Type B pancreatic cell (in vitro differentiated cells): ENCODE measurements at places on chromosomes 11 and 22.

DNA sequence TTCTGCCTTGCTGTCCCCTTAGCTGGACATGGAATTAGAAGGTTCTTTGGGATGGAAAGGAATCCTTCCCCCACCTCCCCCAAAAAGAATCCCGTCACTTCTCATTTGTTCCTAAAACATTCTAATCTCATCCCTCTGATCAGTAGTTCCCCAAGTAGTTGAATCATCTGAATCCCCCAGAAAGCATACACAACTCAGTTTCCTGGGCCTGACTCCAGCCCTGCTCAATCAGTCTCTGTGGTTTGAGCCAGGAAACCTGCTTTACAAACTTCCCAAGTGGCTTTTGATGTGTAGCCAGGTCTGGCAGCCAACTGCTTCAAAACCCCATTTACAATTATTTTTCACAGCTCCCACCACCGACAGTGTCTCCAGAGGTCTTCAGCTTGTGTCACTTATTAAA, 20.2 kb downstream of the C22orf31 start:
- no peak for DNase-seq

GRCh38 chr22:20573833-20574615, 66.6 kb downstream of the MED15 start:
- DNase-seq: no peak

DNA sequence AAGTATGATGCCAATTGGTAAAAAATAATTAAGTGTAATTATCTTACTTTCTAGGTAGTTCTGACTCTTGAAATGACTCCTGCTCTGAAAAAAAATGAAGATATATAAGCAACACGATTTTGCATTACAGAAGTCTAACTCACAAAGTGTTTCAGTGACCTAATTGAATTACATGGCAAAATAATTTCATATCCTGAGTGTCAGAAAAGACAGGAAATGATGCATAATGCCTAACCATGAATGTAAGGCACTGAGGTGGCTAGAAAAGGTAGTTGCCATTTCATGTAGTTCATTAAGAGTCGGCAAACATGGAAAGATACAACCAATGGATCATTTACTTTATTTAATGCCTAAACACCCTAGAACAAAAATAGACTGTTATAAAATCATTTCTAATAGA, 113.5 kb downstream of the GUCY1A2 start:
- DNase-seq: no peak

DNA sequence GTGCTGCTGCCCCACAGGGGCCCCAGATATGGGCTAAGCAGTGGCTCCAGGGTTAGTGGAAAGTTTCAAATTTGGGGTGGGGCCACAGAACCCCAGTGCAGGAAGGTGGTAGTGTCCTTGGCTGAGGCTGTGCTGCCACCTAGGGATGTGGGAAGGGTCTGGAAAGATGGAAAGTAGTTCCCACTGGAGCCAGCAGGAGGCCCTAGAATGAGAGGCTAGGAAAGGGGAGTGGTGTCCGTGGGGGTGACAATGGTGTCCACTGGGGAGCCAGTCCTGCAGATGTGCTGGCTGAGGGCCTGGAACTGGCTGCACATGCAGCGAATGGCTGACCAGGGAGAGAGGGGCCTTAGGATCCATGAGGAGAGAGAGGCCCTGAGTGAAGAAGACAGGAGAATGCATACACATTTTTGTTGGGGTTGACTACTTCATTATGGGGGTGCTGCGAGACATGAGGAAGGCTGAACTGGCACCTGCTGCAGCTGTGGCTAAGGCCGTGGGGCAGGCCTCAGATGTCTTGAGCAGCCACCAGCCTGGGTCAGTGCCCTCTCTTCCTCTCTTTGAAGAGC, 21.1 kb downstream of the RFPL3 start:
- DNase-seq: no peak

DNA sequence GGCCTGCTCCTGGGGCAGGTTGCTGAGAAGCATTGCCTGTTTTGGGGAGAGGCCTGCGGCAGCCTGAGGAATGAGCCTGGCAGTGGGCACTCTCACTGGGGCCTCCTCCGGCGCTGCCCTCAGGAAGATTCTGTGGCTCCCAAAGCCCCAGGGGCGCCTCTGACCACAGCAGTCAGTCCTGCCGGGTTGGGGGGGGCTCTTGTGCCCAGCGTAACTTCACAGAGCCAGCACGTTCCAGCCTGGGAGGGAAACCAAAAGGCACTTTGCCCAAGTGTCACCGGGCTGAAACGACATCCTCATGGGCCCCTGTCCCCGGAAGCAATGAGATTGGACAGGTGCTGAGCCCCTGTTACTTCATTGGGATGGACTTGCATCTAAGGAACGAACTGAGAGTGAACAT, 4.3 kb upstream of the LRP5 start:
- no peak for DNase-seq

- no peak for DNase-seq
Observed at GRCh38 chr11:76620489-76620888, 50.1 kb downstream of the LRRC32 start.

- no peak for DNase-seq
Observed at GRCh38 chr11:64566042-64566914, 24.7 kb upstream of the SLC22A12 start.

GRCh38 chr22:27452922-27453321, 348.6 kb downstream of the MN1 start:
- DNase-seq: no peak

- no peak for DNase-seq
Observed at GRCh38 chr11:2913776-2914175, 15.4 kb downstream of the PHLDA2 start.

DNA sequence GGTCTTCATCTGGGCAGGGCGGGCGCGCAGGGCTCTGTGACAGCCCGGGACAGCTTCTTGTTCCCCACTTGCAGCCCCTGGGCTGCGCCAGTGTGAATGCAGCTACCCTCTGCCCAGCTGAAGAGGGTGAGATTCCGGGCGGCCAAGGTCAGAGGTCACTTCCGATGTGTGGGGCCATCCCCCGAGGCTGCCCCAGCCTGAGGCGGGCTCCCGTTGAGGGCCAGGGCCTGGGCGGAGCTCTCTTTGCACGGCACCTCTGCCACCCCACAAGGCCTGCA, 23.9 kb downstream of the MOB2 start:
- no peak for DNase-seq

DNA sequence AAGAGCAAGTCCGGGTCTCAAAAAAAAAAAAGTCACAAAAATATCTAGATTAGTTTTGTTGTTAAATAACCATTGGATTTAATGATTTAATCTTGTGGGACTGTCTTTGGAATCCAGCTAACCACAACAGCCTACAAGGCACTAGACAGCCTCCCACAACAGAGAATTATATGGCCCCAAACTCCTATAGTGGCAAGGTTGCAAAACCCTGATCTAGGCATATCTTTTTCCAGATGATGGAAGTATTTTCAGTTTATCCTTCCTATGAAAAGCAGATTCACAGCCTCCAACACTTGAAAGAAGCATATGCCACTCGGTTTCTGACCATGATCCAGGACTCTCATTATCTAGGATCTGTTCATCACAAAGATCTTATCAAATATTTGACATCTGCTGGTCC, 5.4 kb upstream of the C11orf87 start:
- DNase-seq: no peak

DNA sequence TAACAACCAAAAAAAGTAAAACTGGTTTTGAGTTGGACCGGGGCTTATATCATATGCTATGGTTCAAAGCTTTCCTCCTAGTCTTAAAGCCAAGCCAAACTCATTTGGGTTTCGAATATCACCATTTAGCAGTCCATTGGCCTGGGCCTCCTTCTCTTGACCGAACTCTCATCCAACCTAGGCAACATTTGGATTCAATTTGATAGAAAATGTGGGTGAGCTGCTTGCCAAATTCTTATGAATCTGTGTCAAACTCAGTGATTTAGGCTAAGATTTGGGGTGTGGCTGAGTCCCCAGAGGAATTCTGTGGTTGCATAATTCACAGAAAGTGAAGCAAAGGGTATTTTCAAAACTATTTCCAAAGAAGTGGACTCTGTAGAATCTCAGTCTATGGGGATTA, 83.7 kb downstream of the BLID start:
- no peak for DNase-seq

DNA sequence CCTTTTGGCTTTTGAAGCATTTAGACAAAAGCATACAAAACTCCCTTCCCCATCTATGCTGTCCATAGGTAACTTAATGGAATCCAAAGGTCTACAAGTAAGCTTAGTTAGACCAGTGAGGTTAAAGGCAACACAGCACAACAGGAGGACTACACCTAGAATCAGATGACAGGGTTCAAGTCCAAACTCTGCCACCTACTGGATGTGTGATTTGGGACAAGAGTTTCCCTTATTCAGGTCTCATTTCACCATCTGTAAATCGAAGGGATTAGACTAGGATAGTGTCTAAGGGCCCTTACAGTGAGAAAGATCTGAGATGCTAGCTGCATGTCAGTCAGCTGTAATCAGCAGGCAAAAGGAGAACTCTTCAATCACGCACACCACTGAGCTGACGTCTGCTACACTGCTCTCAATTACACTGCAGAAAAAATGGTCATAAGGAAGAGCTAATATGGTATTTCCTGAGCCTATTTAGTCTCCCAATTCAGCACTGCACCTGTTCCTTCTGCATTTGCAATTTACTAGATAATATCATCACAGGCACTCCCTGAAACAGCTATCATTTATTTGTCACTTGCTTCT, 82.2 kb downstream of the SERGEF start:
- DNase-seq: no peak

DNA sequence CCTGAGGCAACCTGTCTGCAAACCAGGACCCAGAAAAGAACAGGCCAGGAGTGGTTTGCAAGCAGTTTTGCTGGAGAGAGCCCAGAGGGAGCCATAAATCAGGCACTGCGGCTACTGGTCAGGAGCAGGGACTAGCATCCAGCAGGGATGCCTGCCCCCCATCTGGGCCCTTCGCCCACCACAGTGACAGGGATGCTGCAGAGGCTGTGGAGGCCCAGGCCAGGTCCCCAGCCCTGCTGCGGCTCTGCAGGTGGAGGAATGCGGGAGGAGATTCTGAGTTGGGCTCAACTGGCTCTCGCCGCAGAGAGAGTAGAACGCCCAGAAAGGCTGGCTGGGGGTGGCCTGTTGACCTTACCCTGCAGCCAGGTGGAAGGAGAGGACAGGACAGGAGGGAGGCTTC, 16.4 kb upstream of the NEFH start:
- DNase-seq: no peak

DNA sequence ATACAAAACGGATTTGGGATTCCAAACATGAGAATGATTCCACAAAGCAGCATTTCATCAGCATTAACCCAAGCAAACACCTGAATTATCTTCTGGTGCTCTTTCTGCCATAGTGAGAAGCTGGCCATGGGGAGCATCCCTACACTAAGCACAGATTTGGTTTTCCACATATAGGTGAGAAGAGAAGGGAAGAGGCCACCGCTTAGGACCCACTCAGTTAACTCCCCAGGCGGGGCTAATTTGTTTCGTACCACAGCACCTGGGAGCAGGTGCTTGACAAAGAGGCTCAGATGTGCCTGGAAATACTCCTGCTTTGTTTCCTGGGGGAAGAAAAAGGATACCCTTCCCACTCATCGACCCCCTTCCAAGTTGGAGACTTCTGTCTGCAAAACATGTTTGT, 64.2 kb downstream of the RAB30 start:
- no peak for DNase-seq

DNA sequence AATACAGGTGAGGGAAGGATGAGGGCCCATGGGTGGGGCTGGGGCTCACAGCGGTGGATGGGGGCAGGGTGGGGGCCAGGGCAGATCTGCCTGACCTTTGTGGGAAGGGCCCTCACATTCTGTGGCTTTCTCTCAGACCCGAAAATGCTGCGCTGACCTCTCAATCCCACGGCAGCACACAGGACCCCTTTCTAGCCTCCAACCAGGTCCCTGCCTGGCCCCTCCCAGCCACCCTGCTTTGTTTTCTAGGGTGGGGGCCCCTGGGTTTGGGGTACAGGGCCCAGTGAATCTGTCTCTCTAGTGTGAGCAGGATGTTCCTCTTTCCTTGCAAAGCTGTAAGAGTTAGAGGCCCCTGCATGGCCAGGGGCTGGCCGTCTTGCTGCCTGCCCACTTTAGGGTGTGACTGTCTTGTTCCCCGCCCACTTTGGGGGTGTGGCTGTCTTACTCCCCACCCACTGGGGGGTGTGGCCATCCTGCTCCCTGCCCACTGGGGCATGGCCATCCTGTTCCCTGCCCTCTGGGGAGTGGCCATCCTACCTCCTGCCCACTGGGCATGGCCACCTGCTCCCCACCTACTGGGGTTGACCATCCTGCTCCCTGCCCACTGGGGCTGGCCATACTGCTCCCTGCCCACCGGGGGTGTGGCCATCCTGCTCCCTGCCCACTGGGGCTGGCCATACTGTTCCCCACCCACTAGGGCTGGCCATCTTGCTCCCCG, 11.5 kb downstream of the PARVG start:
- DNase-seq: no peak

- no peak for DNase-seq
Observed at GRCh38 chr11:16338393-16338792, 18.0 kb downstream of the SOX6 start.

GRCh38 chr11:11022125-11022730, 164.4 kb upstream of the ZBED5 start:
- no peak for DNase-seq

GRCh38 chr11:31913985-31914384, 102.9 kb upstream of the PAX6 start:
- DNase-seq: no peak

- no peak for DNase-seq
Observed at GRCh38 chr11:9765320-9766101, 101.6 kb downstream of the SWAP70 start.

GRCh38 chr11:115927823-115928329, 423.7 kb upstream of the CADM1 start:
- no peak for DNase-seq

- DNase-seq: no peak
Observed at GRCh38 chr22:36252754-36253522, at the start of gene APOL1. APOL1 (plus strand) TSS chr22:36253133; CDS start chr22:36254956, 1,823 bp downstream.

DNA sequence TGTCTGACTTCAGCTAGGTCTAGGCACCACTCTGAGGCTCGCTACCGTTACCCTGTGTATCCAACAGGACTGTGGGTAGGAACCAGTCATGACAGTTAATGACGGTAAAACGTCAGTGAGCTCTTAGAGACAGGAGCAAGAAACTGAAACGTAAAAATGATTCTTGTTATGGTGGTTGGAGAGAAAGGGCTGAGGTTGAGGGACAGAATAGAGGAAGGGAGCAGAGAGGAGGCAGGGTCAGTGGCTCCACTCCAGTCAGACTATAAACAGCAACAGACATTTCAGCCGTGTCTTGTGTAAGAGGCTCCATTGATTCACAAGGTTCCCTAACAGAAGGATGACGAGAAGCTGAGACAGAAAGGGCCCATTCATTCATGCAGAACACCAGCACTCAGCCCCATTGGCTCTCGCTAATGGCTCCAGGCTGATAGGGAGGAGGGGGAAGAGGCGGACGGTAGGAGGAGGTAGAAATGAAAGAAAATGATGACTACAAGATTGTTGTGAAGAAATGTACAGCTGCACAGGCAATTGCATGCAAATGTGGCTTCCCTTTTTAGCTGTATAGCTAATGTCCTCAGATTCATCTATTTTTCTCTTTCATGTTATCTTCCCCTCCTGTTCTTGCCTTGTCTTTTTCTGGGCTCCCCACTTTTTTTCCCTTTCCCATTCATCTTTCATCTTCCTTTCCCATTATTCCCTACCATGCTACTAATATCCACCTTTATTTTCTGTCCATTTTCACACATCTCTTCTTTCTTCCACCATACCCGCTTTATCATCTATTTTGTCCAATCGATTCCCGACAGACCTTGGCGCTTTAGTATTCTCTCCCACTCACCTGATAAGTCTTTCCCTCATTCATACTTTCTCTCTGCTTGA, 34.3 kb downstream of the ETS1 start:
- DNase-seq: no peak
